CD4-positive, CD25-positive, alpha-beta regulatory T cell (primary cell): ENCODE measurements at places on chromosomes 7 and 10.

DNA sequence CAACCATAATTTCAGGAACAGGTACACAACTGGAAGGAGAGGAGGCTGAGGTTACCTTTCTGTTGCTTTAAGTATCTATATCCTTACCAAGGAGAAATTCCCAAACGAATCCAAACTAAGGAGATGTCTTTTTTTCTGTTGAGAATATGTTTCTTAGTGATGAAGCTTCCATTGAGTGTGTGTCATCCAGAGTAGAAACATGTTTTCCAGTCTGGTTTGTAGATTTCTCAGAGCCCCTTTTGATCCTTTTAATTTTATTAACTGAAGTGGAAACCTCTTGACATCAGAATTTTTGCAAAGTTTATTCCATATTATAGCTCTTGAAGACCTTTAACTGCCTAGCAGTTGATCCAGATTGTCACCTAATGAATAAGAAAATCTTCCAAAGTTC, 207.1 kb upstream of the FERD3L start:
- no peaks in the 10 kb centered on the region for H3K36me3 ChIP-seq
- H3K4me1 ChIP-seq: no peaks in the 10 kb centered on the region
- H3K27me3 ChIP-seq: no peaks in the 10 kb centered on the region
- no peak overlapping the region for H3K27ac ChIP-seq

DNA sequence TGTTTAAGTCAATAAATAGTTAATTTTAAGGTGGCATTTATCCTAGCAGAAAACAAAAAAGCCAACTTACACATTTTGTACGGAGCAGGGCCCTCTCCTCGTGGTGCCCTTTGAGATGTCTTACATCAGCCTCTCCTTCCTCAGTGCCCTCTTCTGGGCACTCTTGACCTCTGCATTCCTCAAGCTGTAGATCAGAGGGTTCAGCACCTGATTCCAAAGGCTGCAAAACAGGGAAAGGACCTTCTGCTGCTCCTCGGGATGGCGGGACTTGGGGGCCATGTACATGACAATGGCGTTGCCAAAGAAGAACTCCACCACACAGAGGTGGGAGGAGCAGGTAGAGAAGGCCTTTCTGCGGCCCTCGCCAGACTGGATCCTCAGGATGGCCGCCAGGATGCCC, 4.6 kb upstream of the OR2A14 start:
- H3K4me1 ChIP-seq: no peaks in the 10 kb centered on the region
- no peaks in the 10 kb centered on the region for H3K36me3 ChIP-seq
- H3K27ac ChIP-seq: no peak overlapping the region
- no peak overlapping the region for H3K4me3 ChIP-seq

DNA sequence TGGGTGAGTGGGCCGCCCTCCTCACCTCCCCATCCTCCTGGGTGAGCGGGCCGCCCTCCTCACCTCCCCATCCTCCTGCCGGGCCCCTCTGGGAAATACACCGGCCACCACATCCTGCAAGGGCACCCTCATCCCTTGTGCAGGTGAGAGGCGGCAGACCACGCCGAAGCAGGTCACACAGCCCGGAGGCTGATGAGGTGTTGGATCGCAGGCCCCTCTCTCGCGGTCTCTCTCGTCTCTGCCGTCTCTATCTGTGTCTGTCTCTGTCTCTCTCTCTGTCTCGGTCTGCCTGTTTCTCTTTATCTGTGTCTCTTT, 30.8 kb upstream of the FOXL3 start:
- H3K4me1 ChIP-seq: no peaks in the 10 kb centered on the region
- H3K27me3 ChIP-seq: no peaks in the 10 kb centered on the region
- no peak for DNase-seq
- no peak overlapping the region for H3K4me3 ChIP-seq
- H3K36me3 ChIP-seq: no peaks in the 10 kb centered on the region

DNA sequence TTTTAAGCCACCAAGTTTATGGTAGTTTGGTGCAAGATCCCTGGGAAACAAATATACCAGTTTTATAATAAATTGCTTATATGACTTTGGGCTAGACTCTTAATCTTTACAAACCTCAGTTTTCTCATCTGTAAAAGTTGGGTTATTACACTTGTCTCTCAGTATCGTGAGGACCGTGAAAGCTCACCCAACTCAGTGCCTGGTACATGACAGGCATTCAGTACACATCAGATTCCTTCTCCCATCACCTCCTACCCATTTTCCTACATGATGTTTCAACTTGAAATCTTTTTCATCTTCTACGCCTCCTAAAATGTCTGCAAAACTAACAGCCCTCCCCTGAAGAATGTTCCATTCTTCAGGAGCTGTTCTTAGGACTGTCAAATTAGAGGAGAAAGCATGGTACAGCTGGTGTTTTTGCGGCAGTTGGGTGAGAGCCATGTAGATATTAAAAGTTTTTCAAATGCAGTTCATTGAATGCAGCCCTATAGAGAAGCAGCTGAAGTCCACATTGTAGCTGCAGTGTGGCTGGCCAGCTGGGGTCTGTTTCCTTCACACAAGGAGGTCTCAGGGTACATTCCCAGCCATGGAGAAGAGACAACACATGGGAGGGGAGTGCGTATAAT, 812.8 kb downstream of the LRMDA start:
- no peaks in the 10 kb centered on the region for H3K4me1 ChIP-seq
- H3K4me3 ChIP-seq: no peak overlapping the region
- no peak for DNase-seq
- H3K36me3 ChIP-seq: no peaks in the 10 kb centered on the region
- no peaks in the 10 kb centered on the region for H3K27me3 ChIP-seq

- H3K4me3 ChIP-seq: no peak overlapping the region
- H3K27ac ChIP-seq: no peak overlapping the region
Observed at GRCh38 chr10:113585949-113586348, 33.1 kb downstream of the HABP2 start.

- H3K4me1 ChIP-seq: no peaks in the 10 kb centered on the region
- no peaks in the 10 kb centered on the region for H3K27me3 ChIP-seq
- H3K4me3 ChIP-seq: no peak overlapping the region
- H3K27ac ChIP-seq: no peak overlapping the region
- H3K36me3 ChIP-seq: no peaks in the 10 kb centered on the region
Observed at GRCh38 chr10:20817646-20818045, 79.5 kb downstream of the NEBL start.

GRCh38 chr10:90437452-90437851, 420.4 kb downstream of the HTR7 start:
- no peak overlapping the region for H3K4me3 ChIP-seq
- no peaks in the 10 kb centered on the region for H3K4me1 ChIP-seq
- no peaks in the 10 kb centered on the region for H3K27me3 ChIP-seq
- no peak for DNase-seq
- no peak overlapping the region for H3K27ac ChIP-seq
- H3K36me3 ChIP-seq: no peaks in the 10 kb centered on the region

- no peaks in the 10 kb centered on the region for H3K27me3 ChIP-seq
- H3K4me1 ChIP-seq: no peaks in the 10 kb centered on the region
- no peaks in the 10 kb centered on the region for H3K36me3 ChIP-seq
- no peak overlapping the region for H3K27ac ChIP-seq
- no peak overlapping the region for H3K4me3 ChIP-seq
Observed at GRCh38 chr7:64628721-64629120, 37.2 kb upstream of the ZNF107 start.
